ENCODE measurements at places on chromosomes 1 and 21.

DNA sequence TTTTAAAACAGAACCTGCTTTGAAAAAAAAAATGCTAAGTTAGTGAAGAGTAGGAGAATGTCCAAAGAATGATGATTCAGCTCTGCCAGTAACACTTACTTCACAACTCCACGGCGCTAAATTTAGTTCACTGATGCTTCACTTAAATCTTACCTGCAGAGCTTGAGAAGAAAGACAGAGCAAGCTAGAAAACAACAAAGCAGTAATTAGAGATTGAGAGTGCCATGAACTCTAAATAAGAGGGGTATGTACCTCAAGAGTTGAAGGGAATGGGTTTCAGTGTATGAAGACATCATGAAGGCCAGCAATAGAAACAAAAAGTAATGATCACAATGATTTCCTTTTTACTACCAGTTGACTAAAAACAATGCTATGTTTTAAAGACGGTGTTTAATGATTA lies 32.8 kb downstream of the EPRS1 start:
- DNase-seq = peak; percentile 6

- DNase-seq = no peak
Observed at GRCh38 chr1:182248721-182249120, 142.9 kb downstream of the GLUL start.

DNA sequence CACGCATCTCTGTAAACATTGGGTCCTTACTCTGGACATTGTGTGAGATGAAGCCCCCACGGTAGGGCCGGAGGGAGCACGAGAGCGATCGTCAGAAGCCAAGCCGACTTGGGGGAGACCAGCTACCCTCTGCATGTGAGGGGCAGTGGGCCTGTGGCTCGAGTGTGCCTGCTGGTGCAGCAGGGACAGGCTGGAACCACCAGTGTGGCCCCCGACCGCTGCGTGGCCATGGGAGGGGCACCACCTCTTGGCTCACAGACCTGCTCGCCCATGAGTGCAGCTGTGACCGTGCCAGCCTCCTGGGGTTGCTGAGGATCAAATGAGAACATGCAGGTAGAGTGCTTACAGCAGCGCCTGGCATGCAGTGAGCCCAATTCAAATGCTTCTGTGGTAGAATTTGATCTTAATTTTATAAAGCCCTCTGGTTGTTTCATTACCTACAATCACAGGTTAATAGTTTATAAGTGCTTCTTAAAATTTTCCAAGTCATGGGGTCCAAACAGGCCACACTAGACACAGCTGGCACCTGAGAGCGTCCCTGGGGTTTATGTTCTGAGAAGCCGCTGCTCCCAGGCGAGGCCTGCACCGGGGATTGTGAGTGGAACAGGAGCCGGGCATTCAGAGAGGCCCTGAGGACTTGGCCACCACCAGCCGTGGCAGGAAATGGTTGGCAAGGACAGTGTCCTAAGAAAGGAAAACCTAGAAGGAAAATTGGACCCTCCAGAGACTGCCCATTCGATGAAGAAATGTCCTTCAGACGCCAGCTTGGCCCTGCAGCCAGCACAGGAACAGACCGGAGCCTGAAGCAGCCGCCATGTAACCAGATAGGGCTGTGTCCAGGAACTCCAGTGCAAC lies 22.6 kb upstream of the ADARB1 start:
- no peak for DNase-seq

DNA sequence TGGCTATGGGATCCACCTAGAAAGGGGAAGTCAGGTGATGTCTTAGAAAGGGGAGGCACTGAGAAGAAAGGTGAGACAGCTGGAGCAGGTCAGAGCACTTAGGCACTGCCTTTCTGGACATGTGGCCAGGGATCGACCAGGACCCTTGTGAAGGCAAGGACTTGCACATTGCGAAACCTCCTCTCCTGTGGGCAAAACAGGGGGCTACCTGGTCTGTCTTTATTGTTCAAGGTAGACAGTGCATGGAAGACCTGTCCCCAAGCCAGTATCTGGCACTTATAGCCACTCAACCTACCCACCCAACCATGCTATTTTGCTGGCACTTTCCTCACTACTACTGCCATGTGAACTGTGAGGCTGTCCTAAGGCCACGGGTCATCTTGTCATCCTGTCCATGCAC lies 67.2 kb downstream of the NAV1 start:
- DNase-seq = no peak

DNA sequence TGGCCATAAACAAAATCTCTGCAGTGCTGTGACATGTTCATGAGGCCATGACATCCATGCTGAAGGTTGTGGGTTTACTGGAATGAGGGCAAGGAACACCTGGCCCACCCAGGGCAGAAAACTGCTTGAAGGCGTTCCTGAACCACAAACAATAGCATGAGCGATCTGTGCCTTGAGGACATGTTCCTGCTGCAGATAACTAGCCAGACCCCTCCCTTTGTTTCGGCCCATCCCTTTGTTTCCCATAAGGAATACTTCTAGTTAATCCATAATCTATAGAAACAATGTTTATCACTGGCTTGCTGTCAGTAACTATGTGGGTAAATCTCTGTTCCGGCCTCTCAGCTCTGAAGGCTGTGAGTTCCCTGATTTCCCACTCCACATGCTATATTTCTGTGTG lies 28.9 kb upstream of the ABCD3 start:
- DNase-seq = no peak

- peak; percentile 0 for DNase-seq
Observed at GRCh38 chr1:247180581-247180980, 8.8 kb upstream of the ZNF124 start.

DNA sequence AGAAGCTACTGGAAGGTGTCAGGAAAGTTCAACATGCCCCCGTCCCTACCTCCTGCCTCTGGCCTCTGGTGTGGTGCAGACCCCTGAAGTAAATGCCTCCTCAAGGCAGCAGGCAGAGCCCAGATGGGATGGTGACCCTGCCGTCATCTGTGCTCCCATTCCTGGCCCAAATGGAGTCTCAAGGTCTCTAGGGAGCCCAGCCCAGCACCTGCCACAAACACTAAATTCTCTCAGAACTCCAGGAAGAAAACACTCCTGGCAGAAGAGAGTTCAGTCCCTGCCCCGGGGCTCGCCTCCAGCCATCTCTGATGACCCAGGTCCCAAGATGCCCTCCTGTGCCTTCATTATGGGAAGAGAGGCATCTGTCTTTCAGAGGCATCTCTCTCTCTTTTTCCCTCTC lies 261.6 kb upstream of the TMEM51 start:
- no peak for DNase-seq

DNA sequence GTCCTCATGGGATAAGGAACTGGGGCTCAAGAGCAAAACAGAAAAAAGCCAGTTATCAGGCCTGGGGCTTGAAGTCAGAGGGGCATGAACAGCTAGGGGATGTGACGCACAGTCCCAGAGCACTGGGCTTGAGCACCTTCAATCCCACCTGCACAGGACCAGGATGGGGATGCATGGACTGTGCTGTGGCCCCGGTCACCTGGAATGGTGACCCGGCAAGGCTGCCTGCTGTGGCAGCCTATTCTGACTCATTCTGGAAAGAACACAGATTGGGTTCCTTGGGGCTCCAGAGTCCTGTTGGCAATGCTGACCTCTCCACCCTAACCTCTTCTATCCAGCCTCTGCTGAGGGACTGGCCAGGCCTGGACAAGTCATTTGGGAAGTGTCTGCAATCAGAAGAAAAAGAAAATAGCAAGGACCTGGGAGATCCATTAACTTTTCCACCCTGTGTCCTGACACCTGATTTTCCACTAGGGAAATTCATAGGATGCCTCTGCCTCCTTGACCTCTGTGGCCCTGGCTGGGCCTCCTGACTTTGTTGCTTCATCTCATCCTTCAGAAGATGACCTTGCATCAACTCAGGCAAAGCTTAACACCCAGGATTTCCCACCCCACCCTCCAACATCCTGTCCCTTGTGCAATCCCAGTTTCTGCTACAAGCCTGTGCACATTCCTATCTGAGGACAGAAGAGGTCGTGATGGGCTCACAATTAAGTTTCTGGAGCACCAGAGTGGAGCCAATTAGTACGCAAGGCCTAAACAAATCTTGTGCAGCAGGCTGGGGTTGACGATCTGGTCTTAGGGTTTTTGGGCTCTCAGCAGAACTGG lies 17.9 kb upstream of the FMOD start:
- peak; percentile 53 for DNase-seq

DNA sequence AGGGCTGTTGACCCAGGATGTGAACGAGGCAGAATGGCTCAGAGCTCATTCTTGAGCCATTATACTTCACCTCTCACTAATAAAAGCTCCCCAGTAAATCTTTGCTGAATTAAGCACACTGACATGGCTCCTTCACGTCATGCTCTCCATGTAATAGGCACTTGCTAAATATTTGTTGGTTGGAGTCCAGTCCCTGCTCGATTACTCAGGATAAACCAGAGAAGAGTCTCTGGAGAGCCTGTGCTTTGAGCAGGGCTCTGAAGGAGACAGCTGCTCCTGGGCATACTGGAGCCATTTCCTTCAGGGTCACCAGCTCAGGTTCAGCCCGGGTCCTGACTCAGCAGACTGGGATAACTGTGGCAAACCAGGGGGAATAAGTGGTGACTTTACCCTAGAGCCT lies 46.9 kb downstream of the HLX start:
- DNase-seq = peak; percentile 82

- no peak for DNase-seq
Observed at GRCh38 chr1:233217832-233218231, 77.7 kb downstream of the PCNX2 start.

DNA sequence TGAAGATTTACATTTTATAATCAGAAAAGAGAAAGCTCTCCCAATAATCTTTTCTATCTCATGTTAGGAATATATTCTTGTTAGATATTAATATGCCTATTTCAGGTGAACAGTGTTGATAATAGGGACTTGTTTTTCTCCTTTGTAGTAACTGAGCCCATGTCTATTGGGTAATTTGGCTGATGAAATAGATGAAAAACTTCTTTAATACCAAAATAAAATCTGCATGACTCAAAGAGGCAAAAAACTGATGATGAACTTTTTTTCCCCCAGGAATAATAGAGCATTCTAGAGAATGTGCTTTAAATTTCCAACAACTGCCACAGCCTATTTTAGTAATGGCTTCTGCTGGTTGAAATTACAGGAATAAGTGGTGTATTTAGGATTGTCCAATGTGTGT lies 178.9 kb upstream of the GREM2 start:
- no peak for DNase-seq

DNA sequence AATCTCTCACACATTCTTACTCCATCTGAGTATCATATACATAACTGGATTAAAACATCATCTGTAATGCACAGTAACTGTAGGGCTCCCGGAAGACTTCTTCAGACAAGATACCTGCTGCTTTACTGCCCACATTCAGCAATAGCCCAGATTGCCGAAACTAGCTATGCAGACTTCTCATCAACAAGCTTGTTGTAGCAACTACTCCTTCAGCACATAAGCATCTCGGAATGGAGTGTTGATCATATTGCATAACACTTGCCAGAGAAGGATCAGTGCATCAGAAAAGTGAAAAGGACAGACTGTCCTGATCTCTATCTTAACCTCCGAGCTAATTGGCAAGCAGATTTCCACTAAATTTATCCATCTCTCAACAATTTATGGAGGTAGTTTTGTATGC lies 354.6 kb upstream of the C1orf87 start:
- no peak for DNase-seq

GRCh38 chr1:113871597-113872113 lies at the start of gene PTPN22:
Gene PTPN22, minus strand, starts transcription at chr1:113871712.
- peak; percentile 82 for DNase-seq

DNA sequence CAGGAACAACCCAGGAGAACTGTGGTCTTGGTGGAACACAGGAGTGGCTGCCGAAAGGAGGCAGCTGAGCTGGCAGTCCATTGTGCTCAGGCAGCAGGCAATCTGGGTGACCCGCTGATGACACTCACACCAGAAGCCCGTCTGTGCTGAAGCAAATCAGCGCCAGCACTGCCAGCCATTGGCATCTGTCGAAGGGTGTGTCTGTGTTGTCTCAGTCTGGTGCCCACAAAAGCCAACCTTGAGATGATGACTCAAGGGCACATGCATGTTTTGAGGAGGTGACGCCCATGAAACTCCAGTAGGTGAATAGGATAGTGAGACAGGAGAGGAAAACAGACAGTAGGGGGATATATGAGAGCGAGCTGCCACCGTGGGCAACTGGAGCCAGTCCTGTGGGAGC lies 167.3 kb downstream of the KAZN start:
- DNase-seq = no peak

DNA sequence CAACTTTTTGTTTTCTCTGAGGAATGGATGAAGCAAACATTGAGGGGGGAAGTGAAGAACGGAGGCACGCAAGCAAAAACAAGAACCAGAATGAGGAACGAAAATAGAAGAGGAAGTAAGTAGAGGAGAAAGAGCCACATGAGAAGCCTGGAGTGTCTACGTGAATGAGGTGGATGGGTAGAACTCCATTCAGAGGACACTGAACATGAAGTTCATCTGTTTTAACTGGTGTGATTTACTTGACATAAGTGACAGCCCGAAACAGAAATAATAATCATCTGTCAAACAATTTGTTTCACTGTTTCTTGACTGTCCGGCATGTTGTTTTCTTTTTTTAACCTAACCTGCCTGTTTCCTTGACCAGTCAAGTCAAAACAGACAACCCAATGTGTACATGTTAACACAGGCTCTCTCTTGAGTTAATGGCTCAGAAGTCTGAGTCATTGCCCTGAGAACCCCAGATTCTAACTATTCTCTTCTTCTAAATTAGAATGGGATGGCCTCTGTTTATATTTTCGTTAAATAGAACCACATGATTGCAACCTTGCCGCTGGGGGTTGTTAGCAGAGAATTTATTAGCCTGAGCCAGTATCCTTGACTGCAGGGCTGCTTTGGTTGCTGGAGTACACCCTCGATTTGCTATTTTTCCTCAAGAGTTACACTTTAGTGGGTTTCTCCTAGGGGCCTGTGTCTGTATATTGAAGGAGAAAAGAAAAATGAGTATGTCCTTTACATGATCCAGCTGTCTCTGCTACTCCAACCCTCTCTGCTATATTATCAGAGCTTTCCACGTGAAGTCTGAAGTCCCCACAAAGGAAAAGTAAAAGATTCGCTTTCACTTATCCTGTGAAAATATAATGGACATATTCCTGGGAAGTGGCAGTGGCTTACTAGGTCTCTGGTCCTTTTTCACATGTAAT lies 151.7 kb downstream of the ZC3H11B start:
- DNase-seq = peak; percentile 49

DNA sequence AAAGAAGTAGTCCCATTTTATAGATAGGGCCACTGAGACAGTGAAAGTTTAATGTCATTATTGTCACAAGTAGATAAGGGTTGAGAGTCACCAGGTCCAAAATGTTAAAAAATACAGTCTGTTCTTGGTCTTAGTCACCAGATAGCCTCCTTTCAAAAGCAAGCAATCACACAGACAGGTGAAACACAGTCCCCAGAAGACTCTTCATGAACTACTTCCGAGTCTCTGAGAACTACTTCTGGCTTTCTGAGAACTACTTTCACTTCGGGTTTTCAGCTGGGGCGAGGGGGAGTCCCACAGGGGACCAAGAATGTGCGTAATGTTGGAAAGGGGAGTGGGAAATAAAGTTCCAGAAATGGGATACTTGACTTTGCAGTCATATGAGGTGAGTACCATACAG lies 143.2 kb downstream of the HHIPL2 start:
- DNase-seq = no peak

DNA sequence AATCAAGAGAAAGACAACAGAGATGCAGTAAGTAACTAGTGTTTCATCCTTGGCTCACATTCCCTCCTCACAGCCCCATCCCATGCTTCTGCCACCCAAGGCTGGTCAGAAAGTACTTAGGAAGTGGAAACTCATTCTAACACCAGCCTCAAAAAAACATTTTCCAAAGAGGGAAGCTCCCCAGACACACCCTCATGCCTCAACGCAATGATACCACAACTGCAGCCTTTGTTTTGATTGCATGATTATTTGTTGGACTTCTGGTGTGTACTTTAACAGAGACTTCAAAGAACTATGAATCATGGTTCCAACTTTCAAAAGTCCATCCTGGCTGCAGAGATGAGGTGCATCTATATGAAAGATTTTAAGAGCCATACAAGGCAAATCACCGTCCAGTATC lies 45.2 kb upstream of the KCNA3 start:
- no peak for DNase-seq
